ENCODE measurements at places on chromosomes 4 and X.

DNA sequence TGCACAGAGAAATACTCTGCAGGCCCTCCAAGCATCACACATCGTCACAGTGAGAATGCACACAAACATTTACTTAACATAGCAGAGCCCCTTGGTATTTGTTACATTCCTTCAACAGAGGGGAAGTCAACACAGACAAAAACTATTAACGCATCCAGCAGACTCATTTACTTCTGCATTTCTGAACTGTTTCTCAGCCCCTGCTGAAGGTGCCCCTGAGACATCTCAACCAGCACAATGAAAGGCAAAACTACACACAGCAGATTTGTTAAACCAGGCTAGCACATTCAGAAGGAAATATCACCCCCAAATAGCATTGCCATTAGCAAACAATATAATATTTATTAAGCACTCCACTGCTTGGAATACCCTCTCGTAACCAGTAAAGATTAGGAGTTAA lies 367.0 kb downstream of the RAB28 start:
- no peak for DNase-seq

DNA sequence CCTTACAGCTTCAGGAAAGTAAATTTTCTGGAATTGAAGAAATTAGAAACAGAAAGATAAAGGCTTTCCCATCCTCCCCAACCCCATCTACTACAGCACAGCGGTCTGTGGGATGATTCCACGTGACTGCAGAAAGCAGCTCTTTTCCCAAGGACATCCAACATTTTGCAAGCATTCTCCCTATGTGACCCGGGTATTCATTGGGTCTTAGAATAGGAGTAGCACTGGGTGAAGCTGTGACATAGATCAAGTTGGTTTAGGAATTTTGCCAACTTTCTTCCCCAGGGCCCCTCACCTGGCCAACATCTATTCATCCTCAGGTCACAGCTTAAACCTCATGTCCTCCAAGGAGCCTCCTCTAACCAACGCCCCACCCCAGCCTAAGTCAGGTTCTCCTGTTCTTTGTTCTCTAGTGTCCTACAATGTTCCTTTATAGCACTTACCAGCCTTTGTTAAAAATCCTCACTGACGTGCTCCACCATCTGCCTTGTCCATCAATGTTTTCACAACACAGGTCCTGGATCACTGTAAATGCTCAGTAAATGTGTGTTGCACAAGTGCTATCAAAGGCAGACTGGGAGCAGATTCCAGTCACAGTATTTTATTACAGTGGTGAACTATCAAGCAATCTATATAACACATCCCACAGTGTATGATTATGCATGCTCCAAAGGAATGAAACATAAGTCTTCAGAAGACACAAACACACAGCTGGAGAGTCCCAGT lies 80.9 kb upstream of the MTM1 start:
- no peak for DNase-seq

DNA sequence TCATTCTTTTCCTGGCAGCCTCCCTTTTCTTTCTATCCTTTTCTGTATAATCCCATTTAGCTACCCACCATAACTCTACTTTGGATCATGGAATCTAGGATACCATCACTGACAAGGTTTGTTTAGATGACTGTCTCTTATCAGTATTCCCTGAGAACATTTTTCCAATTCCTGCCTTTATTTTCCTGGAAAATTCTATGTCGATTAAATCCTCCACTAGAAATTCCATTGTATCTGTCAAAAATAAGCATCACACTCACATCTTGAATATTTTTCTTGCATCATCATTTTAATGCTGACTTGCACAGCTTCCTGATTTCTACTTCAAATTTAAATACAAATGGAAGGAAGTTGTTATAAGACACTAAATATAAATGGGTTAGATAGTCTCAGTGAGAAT lies 20.2 kb downstream of the TRIM2 start:
- DNase-seq = no peak

GRCh38 chrX:122565952-122566351 lies 618.1 kb upstream of the GRIA3 start:
- DNase-seq = no peak

DNA sequence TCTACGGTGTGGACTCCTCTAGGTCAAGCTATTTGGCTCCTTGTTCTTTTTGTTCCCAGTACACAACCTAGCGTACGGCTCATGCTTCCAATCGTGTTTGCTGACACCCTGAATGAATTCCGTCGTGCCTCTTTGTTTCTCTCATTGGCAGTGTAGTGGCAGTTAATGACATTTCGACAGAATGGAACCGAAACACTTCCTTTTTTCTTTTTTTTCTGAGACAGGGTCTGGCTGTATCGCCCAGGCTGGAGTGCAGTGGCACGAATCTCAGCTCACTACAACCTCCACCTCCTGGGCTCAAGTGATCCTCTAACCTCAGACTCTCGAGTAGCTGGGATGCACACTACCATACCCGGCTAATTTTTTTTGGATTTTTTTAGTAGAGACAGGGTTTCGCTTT lies 113.3 kb upstream of the ATP6AP2 start:
- DNase-seq = no peak

DNA sequence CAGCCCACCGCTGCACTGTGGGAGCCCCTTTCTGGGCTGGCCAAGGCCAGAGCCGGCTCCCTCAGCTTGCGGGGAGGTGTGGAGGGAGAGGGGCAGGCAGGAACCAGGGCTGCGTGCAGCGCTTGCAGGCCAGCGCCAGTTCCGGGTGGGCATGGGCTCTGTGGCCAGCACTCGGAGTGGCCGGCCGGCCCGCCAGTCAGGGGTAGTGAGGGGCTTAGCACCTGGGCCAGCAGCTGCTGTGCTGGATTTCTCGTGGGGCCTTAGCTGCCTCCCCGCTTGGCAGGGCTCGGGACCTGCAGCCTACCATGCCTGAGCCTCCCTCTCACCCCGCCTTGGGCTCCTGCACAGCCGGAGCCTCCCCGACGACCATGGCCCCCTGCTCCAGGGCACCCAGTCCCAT lies 45.2 kb downstream of the RXFP1 start:
- no peak for DNase-seq

DNA sequence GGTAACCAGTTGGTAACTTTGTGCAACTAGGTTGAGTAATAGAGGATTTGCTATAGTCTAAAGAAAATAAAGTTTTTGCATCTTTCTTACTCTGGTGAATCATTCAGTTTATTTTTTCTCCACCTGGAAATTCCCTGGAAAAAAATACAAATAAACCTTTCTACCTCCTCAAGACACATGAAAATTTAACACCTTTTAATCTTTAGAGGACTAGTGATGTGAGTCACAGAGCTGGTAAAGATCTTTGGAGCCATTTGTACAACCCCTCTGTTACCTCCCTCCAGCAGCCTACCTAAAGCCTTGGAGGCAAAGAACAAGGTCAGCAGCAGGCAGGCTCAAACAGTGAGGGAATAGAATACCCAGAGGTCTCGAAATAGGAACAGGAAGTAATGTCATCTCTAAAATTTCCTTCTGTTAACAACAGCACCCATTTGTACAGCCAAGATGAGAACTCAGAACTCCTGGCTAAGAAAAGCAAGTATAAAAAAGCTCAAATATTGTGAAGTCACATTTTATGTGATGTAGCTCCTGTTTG lies 10.2 kb upstream of the MAOB start:
- no peak for DNase-seq

DNA sequence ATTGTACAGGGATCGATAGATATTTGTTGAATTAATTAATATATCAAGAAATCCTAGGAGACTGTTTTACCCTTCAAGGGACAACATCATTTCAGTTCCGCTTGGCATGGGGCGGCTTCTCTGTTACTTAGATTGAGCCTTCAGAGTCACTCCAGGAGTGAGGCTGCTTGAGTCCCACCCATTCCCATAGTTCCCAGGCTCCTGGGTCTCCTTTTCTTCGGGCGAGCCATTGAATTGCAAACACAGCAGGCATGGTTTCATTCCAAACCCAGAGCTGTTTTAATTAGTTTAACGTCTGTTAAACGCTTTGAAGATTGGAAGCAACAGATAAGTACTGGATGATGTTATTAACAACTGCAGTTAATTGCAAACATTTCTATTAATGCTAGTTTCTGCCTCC lies 571 bp upstream of the EDA start:
- no peak for DNase-seq

DNA sequence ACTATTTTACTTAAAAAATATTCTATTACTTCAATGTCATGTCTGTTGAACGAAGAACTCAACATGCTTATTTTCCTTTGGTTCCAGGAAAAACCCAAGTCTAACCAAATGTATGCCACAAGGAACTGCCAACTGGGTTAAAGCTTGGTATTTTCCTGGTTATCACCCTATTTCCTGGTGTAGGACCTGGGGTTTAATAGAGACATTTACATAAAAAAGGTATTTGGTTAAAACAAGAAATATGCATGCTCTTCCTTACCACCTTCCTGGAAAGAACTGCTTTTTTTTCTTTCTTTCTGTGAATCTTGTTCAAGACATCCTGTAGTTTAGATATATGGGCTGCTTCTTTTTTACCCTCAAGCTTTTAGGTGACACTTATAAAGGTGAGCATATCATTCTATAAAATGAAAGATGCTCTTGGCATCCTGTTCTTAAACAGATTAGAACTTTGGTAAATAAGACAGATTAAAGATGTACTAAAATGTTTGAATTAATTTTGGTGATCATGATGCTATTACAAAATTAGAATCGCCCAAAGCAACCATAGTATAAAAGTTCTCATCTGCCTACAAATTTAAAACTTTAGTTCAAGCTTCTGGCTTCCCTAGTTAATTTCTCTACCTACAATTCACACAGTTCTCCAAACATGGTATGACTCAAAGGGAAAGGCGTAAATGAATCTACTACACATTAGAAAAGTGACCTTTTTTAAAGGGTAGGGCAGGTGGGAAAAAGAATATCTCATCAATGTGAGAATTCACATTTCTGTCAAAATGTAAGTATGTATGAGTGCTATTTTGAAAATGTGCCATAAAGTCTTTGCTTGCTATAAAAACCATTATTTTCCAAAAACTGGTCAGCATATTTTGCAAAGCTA lies 103.5 kb downstream of the CNOT6L start:
- DNase-seq = no peak

- DNase-seq = no peak
Observed at GRCh38 chr4:16117164-16117563, 33.3 kb upstream of the PROM1 start.

DNA sequence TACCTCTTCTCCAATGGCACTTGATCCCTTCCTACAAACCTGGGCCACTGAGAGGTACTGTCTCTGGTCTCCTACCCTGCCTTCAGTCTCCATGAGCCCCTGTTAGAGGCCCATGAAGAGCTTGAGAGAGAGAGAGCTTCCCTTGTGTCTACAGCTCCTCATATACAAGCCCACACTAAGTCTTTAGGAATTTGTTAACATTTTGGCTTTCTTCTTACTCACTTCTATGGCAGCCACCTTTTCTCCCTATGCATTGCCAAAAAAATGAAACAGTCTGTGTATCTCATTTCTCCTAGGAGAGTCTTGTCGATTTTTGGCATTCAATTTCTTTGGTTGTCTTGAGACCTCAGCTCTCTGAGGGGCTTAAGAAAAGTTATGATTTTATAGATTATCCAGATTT lies 90.9 kb upstream of the LNX1 start:
- DNase-seq = no peak

DNA sequence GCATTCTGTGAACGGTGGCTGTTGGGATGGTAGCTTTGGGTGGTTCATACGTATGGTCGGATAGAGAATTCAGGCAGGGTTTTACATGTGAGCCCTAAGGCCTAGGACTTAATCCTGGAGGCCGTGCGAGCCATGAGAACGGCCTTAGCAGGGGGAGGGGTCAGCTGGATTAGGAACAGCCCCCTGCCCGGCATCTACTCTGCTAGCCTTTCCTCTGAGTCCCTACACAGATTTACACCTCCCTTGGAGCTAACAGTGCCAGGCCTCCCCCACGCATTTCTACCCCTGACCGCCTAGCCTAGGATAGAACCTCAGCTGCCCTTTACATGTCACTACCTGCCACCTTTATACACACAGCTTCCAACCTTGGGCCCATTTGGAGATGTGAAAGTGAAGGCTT lies 7.1 kb downstream of the PRAF2 start:
- DNase-seq = no peak

- no peak for DNase-seq
Observed at GRCh38 chrX:66408507-66408906, 230.4 kb downstream of the EDA2R start.

Data from T-helper 2 cell treated with Interferon-gamma antibody and Interleukin-4, amounts not matched to agents 5 μg/mL and 100 μg/mL, for 36 hours (primary cell).